Panc1 (cell line): ENCODE measurements at places on chromosomes 2 and 18.
A peak's percentile ranks its signal among the peaks of the same experiment; 100 is the strongest.

GRCh38 chr2:237464757-237465391 is 22.2 kb upstream of the MLPH start:
- DNase-seq, result no peak

GRCh38 chr2:63056107-63057050 is 5.7 kb downstream of the OTX1 start:
- DNase-seq, result no peak

GRCh38 chr2:152499331-152499816 is 164.4 kb downstream of the FMNL2 start:
- no peak for DNase-seq

- DNase-seq, result no peak
Observed at GRCh38 chr2:46342566-46343315, 45.5 kb downstream of the EPAS1 start.

- DNase-seq, result no peak
Observed at GRCh38 chr18:32040936-32041335, 22.3 kb downstream of the RNF125 start.

- DNase-seq, result no peak
Observed at GRCh38 chr2:42567364-42567763, 1.1 kb upstream of the MTA3 start.

- no peak for DNase-seq
Observed at GRCh38 chr18:59517446-59518165, 158.5 kb upstream of the LMAN1 start.

DNA sequence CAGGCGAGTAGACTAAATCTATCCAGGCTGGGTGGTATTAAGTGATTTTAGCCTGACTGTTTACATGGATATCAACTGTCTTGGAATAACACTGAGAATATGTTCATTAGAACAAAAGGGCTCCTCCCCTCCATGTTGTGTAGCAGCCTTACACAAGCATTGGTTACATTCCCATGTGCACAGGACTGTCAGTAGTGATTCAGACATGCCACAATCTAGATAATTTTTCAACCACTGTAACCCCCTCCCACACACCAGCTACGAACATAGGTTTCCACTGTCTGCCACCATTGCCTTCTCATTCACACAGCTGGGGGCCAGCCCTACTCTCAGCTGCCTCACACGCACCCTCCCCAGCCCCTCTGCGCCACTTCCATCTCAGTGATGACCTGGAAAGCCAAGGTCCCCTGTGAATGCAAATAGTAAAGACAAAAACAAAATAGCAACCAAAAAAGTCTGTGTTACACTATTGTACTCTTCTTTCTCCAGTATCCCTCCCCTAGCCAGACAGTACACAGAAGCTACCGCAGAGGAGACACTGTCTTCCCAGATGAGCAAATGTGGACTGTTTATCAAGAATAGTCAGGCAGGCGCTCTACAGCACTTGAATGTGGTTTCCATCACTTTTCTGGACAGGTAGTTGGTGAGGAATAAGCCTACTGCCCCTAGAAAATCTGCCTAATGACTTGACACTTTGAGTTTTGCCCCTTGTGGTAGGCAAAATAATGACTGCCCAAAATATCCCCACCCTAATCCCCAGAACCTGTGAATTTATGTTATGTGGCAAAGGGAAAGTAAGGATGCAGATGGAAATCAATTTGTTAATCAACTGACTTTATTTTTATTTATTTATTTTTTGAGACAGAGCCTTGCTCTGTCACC is 27.9 kb upstream of the TYMS start:
- no peak for DNase-seq

- DNase-seq, result no peak
Observed at GRCh38 chr2:3042601-3043585, 334.7 kb downstream of the EIPR1 start.

- DNase-seq, result no peak
Observed at GRCh38 chr2:13260402-13260801, 543.7 kb downstream of the TRIB2 start.

DNA sequence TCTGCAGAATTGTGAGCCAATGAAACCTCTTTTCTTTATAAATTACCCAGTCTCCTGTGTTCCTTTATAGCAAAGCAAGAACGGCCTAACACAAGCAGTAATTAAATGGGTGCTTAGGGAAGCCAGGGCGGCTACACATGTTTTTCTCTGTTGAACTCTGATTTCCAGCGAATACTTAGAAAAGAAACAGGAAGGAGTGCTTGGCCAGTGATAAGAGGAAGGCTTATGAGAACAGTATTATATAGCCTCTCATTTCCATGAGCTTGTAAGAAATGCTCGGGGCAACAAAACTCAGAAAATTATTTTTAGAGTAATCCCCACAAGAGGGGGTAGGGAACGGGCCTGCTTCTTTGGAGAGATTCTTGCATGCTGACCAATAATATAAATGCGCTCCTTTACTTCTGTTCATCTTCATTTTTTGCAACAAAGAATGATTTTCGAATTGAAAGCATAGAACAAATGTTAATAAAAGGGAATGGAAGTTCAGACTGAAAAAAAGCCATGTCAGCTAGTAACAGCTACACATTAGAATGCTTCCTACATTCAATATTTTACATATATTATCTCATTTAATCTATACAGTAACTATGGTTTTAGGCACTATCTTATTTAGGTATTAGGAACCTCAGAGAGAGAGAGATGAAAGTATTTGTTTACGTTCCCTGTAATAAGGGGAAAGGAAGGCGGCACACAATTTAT is 49.7 kb upstream of the CCDC85A start:
- DNase-seq, result no peak

- peak; percentile 4 for DNase-seq
Observed at GRCh38 chr18:34809451-34810072, 99.5 kb downstream of the DTNA start.

GRCh38 chr2:240711701-240712100 is 20.0 kb downstream of the AQP12A start:
- no peak for DNase-seq

- DNase-seq, result no peak
Observed at GRCh38 chr2:72934683-72935610, 17.6 kb downstream of the EMX1 start.

- DNase-seq, result no peak
Observed at GRCh38 chr2:20416723-20417122, 30.2 kb upstream of the RHOB start.

DNA sequence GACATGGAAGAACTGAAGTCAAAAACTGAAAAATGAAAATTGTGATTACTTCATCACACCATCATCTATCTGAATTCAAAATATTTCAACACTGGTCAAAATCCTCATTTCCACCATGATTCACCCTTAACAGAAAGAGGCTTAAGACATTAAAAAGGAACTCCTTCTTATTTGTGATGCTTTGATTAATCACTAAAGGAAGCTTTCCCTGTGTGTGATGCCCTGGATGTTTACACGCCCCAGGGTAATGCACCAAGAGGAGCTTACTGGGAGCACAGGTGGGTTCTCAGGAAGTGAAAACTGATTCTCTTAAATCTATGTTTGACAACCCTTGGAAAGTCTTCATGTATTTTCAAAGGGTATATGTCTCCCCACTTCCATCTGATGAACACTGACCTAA is 11.5 kb downstream of the GRB14 start:
- no peak for DNase-seq

- no peak for DNase-seq
Observed at GRCh38 chr2:155643056-155643775, 689.3 kb downstream of the NR4A2 start.

GRCh38 chr2:224284134-224284946 is 117.6 kb downstream of the FAM124B start:
- DNase-seq, result peak; percentile 30

GRCh38 chr2:150476286-150476685 is 11.2 kb downstream of the RND3 start:
- no peak for DNase-seq

DNA sequence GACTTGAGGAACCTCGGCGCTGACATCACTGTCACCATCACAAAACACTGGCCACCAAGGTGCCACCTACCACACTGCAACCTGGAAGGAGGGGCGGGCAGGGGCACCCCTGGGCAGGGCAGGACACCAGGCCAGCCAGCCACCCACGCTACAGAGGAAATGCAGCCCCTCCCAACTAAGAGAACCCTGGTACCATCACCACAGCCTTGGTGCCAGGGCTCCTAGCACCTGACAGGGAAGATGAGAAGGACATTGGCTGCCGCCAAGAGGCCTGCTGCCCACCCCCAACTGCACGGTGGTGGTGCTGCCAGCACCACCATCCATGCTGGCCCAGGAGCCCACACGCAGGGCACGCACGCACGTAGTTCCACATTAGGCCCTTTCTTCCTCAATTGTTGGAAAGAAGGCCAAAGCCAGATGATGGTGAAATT is 88.7 kb downstream of the HDAC4 start:
- no peak for DNase-seq

- no peak for DNase-seq
Observed at GRCh38 chr18:9513971-9514512, 38.7 kb downstream of the RALBP1 start.

GRCh38 chr18:71115261-71115660 is 826.4 kb downstream of the SOCS6 start:
- DNase-seq, result no peak

DNA sequence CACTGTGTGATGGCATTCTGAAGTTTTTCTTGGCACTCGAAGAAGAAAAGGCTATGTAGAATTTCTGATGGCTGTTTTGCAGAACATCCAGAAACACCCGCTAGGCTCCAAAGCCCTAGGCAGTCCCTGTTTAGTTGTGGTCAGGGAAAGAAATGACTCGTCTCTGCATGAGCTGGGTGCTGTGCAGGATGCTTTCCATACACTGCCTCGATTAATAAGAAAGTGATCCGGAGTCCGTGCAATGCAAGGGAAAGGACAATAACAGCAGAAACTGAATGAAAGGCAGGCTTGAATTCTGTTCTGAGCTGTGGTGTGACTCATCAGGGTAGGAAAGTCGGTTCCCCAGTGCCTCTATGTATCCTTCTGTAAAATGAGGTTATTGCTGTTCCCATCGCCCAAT is 18.7 kb downstream of the MAPRE3 start:
- DNase-seq, result no peak

DNA sequence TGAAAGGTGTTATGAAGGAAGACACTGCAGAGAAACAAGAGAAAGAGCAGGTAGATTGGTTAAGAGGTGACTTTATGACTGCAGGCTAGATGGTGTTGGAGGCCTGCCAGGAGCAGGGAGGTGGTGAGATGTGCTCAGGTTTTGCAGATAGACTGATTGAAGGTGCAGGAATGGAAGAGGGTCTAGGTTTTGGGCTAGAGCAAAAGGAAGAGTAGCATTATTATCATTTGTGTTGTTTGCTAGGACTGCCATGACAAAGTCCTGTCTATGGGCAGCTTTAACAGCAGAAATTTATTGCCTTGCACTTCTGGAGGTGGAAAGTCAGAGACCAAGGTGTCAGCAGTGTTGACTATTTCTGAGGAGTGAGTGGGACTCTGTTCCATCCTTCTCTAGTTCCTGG is 172.9 kb upstream of the SOX11 start:
- no peak for DNase-seq

DNA sequence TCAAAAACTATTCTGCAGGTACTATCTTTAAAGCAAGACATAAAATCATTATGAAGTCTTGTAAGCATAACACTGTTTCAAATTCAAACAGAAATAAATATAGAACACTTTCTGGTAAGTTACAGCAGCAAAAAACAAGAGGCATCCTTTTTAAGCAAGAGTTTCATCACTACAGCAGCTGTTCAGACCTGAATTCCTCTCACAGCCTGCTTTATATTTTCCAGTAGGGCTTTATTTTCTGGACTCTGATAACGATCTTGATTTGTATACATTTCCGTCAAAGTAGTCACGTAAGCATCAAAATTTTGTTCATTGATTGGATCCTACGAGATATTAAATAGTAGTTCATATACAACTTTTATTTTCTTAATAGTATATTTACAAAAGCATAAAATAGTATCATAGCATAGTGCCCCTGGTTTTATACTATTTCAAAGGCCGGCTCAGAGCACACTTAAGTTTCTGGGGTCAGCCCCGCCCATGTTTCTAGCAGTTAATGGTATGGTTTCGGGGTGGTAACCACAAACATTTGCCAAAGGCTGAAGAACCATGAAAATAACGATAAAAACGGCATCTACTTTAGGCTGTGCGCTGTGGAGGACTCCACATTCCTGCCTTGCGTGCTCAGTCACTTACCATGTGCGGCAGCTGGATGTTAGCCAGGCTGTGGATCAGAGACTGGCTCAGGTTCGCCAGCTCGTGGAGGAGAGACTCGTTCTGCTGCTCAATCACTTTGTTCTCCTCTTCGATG is 47.5 kb upstream of the PXDN start:
- DNase-seq, result no peak

- DNase-seq, result no peak
Observed at GRCh38 chr2:173137610-173138009, 62.0 kb downstream of the MAP3K20 start.

DNA sequence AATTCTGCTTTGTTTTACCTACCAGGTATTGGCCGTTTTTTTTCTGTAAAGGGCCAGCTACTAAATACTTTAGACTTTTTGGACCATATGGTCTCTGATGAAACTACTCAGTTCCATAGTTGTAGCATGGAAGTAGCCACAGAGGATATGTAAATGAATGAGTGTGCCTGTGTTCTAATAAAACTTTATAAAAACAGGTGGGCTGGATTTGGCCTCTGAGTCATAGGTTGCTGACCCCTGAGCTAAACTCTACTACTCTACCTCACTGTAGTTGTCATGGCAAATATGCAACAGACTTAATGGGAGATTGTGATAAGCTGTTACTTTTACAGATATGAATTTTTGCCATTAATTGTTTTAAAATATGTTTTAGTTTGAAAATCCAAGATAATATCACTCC is 19.7 kb downstream of the CLIP4 start:
- no peak for DNase-seq

GRCh38 chr18:75063615-75064512 is 145.1 kb downstream of the PTGR3 start:
- no peak for DNase-seq

- DNase-seq, result no peak
Observed at GRCh38 chr2:72103690-72104089, 44.0 kb downstream of the CYP26B1 start.
